ENCODE measurements at places on chromosomes 11 and 22. TPM values are rescaled to one million over a fixed set of nuclear protein-coding genes. Genes with fewer than 3 reads are reported as not detected.

The MOB2 gene
- 45.4 TPM for total RNA-seq

The GRAP2 gene
- total RNA-seq, result 137 TPM

The CRYBB3 gene
- total RNA-seq, result 0.25 TPM

DNA sequence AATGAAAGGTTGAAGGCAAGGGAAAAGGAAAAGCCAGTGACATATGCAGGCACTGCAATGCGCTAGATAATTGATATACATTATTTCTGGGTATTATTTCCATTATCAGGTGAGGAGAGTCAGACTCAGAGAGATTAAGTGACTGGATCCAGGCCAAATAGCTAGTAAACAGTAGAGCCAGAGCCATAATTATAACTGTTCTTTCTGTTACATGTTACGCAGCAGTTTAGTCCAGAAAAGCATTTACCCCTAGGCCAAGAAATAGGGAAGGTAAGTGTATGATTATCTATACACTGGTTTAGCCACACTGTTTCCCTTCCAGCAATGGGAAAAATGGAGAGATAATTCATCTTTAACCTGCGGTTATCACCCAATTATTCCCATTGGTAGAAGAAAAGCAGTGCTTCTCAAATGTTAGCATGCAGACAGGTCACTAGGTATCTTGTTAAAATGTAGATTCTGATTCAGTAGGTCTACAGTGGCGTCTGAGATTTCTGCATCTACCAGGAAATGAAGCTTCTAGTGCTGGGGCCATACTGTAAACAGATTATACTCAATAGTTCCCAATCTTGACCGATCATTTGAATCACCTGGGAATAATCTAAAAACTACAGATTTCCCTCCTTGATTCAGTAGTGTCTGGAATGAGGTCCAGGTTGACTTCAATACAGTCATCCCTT, 69.4 kb downstream of the RBFOX2 start:
- no peak for DNase-seq

GRCh38 chr11:73298233-73298632, 9.8 kb upstream of the ARHGEF17 start:
- DNase-seq, result no peak

DNA sequence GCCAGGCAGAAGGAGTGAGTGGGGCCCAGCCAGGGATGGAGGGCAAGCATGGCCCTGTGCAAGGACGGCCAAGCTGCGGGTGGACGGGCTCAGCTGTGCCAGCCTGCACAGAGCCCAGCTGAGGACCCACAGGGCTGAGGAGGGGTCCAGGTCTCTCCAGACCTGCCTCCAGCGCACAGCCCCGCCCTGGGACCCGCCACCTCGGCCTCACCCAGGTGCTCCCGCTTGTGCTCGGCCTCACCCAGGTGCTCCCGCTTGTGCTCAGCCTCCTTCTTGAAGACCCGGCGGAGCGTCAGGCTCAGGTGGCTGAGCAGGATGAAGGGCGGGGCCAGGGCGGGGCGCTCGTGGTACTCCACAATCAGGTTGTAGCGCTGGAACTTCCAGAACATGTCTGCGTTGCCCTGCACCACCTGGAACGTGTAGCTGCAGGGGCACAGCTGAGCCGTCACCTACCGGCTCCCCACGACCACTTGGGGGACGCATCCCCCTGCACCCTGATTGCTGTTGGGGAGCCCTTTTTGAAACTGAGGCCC, 6.4 kb downstream of the TSSC4 start:
- DNase-seq, result no peak

GRCh38 chr11:504053-504993, 2.7 kb downstream of the RNH1 start:
- DNase-seq, result no peak

DNA sequence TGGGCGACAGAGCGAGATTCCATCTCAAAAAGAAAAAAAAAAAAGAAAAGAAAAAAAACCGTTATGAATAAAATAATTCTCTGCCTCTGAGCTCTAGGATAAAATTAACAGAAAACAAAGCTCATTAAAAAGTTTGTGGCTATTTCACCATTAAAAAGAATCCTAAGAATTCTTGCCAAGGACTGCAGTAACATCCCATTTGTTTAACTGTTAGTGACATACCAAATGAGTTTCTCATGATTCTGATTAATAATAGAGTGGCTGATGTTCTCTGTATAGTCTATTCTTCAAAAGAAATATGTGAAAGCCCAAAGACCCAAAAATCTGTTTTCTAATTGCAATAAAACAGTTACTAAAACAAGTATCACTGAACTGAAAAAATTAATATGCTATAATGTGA, 19.7 kb downstream of the CLNS1A start:
- DNase-seq, result no peak

DNA sequence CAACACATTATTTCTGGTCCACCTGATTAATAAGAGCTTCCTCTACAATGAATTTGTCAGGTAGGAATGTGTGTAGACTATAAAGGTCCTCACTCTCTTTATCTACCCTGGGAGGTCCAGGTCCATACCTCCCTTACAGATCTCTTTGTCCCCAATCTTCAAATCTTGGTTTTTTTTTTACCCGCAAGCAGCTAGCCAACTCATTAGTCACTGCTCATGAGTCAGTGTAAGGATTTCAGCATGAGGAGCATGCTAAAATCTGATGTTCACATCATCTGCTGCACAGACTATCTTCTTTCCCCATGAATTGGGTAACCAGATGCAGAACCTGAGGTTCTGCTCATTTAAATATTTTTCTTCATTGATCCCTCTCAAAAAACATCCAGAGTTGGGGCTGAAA, 397.0 kb upstream of the ISX start:
- DNase-seq, result no peak

DNA sequence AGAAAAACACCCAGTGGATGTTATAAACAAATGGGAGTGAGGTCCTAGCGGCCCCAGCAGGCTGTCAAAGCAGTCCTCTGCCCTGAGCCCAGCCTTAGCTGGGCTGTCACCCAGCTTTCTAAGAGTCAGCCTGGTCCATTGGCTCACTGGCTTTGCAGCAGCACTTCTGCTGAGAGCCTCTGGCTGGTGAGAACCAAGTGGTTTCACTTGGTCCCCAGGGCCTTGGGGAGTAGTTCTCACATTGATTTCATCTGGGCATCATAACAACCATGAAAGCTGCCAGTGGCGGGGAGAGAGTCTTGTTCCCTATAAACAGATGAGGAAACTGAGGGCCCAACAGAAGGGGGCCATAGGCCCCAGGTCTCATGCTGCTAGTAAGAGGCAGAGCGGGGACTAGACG, 11.4 kb downstream of the SEC14L6 start:
- DNase-seq, result no peak

- DNase-seq, result no peak
These were observed 516 bp upstream of the SERPINH1 start for GRCh38 chr11:75561426-75562047.

GRCh38 chr11:95736355-95736754, 53.2 kb downstream of the FAM76B start:
- DNase-seq, result no peak

GRCh38 chr11:73989156-73989555, 6.5 kb upstream of the UCP2 start:
- no peak for DNase-seq

GRCh38 chr11:22707119-22707899, 40.9 kb downstream of the GAS2 start:
- DNase-seq, result no peak

DNA sequence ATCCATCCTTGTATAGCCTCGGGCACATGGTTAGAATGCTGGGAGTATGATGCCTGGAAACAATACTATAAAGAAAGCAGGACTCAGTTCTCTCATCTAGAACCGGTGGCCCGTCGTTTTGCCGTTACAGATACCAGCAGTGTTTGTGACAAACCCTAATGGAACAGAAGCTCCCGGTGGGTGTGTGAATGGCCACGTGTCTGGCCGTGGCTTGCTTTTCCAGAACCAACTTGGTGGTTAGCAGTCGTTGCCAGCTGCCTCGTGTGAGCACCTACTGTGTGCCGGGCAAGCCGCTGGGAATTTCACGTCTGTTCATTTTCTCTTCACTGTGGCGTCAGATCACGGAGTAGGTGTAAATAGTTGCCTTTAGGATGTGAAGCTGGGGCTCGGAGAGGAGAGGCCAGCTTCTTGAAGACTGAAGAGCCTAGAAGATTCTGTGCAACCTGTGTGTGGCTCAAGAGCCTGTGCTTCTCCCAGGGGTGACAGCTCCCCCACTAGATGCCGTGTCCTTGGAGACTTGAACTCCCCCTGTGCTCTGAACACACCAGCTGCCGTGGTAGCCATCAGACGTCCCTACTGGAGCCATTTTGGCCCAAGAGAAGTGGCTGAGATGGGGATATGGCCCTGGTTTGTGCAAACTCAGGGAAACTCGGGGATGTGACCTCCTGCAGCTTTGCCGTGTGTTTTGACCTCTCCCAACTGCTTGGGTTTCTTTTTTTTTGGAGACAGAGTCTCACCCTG, 57.5 kb upstream of the PPARA start:
- DNase-seq, result no peak

DNA sequence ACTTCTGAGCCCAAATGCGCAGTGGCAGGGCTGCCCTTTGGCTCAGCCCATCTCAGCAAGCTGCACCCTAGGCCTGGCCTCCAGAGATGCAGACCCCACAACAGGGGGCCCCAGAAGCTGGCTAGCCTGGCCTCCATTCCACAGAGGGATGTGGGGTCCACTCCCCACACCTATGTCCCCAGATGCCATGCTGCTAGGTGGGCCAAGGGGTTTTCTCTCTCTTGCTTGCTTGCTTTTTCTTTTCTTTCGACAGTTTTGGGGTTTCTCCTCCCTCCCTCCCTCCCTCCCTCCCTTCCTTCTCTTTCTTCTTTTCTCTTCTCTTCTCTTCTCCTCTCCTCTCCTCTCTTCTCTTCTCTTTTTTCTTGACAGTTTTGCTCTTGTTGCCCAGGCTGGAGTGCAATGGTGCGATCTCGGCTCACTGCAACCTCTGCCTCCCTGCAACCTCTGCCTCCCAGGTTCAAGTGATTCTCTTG, 9.6 kb downstream of the SCARF2 start:
- DNase-seq, result no peak
